T-helper 2 cell (primary cell): ENCODE measurements at places on chromosomes 4 and X.
A peak's percentile ranks its signal among the peaks of the same experiment; 100 is the strongest.

DNA sequence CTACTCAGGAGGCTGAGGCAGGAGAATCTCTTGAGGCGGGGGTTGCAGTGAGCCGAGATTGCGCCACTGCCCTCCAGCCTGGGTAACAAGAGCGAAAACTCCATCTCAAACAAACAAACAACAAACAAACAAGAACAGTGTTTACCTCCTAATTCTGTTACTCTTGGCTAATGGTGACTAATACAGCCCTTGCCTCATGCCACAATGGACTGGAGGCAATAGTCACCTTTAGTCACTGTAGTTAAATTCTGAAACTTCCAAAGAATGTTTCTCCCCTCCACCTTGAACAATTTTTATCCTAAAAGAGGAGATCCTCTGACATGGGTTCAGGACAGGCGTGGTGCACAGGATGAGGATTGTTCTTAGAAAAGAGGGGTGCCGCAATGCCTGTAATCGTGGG, 241.2 kb upstream of the CTSO start:
- no peak for DNase-seq

- DNase-seq: no peak
These were observed 17.7 kb downstream of the IQSEC2 start for GRCh38 chrX:53263597-53264094.

DNA sequence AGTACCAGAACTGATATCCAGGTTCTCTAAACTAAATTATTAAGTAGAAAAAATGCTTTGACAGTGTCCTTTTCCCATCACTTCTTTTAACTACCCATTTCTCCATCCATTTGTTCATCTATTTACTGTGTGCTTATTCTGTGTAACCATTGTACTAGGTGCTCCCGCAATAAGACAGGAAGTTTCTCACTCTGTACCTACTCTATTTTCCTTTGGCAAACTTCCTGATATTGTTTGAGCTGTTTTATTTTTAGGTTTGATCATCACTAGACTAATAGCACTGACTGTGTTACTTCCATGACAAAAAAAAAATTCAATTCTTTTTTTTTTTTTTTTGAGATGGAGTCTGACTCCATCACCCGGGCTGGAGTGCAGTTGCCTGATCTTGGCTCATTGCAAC, 102.5 kb upstream of the CASK start:
- DNase-seq: no peak

GRCh38 chr4:15784959-15785634, 7.0 kb downstream of the CD38 start:
- no peak for DNase-seq

GRCh38 chr4:67087897-67088296, 457.4 kb downstream of the CENPC start:
- peak; percentile 2 for DNase-seq

GRCh38 chrX:27679281-27679680, 89.1 kb downstream of the DCAF8L2 start:
- no peak for DNase-seq

DNA sequence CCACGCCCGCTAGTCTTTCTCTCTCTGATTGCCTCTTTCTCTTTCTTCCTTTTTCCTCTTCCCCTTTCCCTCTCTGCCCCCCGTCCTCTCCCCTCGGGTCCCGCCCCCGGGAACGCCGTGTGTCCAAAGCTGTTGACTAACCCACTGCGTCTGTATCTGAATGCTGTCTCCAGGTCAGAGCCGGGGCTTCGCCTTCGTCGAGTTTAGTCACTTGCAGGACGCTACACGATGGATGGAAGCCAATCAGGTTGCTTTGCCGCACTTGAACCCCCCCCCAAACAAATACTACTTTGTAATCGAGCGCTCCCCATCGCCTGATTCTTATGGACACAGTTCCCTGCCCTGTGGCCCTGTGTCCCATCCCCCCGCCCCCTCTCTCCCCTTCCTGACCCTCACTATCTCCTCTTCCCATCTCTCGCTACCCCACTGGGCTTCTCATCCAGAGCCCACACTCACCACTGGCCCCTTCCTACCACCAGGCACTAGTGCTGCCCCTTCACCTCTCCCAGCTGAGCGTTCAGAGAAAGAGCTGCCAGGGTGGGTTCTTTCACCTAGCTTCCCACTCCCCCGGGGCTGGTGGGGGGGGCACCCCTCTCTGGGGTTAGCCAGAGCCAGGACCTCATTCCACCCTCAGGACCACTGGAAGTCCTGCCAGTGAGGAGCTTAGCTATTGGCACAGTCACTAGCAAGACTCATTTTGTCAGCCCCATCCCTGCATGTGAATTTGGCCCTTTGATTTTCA, 18.6 kb upstream of the UBA1 start:
- DNase-seq: no peak

DNA sequence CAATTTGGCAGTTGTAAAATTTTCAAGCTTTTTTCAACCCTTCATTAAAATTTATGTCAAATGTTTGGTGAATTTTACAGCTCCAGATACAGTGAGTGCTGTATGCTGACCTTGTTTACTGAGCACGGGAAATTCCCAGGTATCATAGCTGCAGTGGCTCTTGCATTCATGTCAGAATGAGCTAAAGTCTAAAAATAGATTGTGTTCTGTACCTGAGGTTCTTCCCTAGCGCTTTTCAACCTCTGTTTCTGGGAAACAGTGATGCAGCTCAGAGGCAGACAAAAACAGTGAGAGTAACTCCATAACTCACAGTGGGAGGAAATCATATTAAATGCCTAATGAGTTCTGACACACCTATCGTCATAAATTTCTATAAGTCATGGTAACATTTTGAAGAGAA, 393.8 kb upstream of the GNPDA2 start:
- no peak for DNase-seq

- no peak for DNase-seq
These were observed 590.0 kb downstream of the FSTL5 start for GRCh38 chr4:161573836-161574235.

- no peak for DNase-seq
These were observed 214.9 kb upstream of the UGT8 start for GRCh38 chr4:114383721-114384120.

GRCh38 chrX:20666331-20666730, 399.6 kb upstream of the RPS6KA3 start:
- no peak for DNase-seq

DNA sequence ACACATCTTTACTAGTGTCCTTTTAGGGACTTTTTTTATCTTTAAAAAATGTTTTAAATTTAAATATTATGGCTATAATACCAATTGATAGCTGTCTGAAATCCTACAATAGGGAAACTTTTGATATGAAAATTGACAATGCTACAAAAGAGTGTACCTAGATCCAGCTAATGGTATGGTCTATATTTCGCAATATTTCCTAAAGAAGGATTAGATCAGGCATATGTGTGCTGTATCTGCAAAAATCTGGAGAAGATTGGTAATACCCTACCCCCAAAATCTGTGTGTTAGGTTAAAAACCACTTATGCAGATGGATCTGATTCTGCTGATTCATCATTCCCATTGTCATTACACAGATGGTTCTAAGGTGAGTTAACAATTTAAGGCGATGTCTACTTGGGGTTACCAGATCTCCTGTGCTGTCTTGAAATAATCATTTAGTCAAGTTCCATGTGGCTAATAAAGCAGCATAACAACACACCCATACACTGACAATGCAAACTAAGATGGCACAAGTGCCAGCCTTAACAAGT, 137.1 kb downstream of the GASK1B start:
- DNase-seq: no peak

DNA sequence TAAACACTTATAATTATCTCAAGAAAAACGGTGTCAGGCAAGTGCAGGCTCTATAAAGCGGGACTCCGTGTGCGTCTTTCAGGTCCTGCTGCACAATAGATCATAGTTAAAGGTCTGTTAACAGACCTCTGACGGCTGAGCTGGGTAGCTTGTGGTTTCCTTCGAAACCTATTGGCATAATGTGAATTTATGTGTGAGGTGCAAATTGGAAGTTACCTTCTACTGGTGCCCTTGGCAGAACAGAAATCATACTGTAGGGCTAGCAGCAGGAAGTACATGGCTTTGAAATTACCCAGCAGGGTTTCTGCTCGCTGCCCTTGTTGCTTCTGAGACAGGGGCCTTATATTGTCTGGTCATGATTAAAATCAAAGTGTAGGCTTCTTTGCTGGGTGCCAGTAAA, 216.4 kb upstream of the HAND2 start:
- no peak for DNase-seq

DNA sequence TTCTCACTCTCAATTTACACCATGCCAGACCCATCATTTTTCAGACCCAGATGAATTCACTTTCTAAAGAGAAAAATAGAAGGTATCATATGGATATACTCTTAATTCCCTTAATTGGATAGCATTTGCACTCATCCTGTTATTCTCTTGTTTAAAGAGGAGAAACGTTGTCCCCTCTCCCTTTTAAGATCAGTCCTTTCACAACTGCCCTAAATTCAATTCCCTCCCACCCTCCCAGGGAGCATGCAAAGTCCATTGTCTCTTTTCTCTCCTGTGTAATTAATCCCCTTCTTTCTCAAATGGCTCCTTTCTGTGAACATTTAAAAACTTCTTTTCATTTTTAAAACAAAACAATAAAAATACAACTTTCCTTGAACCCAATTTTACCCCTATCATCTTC, 124.7 kb upstream of the TLL1 start:
- no peak for DNase-seq

DNA sequence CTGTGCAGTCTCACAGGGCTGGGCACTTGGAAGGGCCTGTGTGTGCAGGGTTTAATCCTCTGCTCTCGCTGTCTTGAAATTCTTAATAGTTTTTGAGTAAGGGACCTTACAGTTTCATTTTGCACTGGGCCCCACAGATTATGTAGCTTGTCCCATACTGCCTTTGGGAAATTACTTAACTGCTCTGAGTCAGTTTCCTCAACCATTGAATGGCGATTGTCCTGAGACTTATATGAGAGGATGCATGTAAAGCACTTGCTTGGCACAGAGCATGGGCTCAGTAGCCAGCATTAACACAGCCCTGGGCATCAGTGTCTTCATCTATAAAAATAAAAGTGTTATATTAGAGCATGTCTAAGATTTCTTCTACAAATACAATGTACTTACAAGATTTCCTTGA, 55.8 kb downstream of the CLCN5 start:
- no peak for DNase-seq

DNA sequence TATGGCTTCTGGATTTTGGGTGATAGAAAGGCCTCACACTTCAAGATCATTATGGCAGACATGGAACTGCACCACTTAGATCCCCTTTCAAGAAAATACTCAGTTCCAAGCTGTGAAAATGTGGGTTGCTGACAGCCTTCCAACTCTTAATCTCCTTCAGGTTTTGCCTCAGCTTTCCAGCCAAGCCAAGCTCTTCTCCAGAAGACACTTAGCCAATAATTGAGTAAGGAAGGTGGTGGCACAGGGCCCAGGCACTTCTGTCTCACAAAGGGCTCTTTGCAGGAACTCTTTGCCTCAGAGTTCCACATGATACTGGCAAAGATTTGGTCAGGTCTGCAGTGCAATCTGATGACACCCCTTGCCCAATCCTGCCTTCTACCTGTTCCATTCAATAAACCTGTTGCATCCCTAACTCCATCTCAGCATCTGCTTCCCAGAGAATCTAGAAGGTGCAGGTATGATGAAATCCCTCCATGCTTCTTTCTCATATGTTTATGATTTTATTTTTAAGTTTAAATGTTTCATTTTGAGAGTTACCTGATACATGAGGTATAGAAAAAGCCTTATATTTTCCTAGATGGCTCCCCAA, 30.6 kb downstream of the ANXA5 start:
- DNase-seq: no peak

- DNase-seq: no peak
These were observed 109.6 kb upstream of the NDP start for GRCh38 chrX:44082829-44083228.

DNA sequence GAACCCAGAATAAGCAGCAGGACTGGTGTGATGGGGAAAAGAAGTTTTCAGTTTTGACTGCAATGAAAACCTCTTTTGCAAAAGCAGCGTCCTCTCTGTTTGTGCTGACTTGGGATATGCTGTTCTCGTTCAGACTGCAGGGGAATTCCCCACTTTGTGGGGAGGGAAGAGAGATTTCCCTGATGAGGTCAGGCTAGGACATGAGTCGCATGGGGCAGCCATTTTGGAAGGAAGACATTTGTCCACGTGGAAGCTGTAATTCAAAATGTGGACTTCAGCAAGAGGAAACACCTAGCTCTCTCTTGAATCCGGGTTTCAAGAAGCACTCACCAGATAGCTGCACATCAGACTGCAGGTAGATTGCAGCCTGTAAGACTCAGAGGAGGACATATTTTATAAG, 39.3 kb downstream of the ING2 start:
- no peak for DNase-seq

GRCh38 chrX:68935362-68935761, 106.5 kb downstream of the EFNB1 start:
- DNase-seq: no peak

DNA sequence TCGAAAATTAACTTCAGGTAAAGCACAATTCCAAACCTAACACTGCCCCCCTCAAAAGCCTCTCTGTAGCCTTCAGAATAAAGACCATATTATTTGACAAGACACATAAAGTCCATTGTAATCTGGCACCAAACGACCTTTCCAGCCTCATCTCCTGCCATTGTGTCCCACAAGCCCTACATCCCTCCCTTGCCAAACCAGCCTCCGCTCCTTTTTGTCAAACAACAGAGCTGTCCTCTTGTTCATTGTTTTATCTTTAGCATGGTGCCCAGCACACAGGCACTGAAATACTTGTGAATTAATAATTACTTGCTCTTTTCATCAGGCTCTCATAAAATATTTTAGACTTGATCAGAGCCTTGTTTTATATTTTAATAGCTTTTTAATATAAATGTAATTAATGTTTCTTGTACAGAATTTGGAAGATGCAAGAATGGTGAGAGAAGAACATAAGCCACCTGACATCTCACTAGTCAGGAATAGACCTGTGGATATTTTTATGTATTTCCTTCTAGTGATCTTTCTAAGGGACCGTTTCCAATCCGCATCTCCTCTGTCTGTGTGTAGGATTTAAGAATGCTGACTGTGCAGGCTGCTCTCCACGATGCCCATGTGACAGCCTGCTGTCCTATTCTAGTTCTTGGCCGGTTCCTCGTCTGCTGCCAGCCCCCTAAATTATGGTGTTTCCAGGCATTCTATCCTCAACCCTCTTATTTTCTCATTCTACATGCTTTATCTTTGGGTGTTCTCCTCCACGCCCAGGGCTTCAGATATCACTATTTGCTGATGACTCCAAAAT, 3.0 kb upstream of the IRF2 start:
- no peak for DNase-seq

DNA sequence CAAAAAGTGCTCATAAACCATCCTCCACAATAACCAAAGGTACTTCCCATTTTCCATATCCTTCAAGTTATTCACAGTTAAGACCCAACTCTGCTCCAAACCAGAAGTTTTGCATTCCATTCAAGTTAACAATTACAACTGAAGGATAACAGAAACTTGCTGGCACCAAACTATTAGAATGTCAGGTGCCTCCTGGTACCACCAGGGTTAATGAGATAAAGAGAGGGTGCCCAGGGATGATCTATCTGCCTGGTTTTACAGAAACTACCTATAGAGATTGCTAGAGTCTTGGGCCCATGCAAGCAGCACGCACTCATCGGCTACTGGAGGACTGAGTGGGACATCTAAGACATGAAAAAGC, 114.6 kb downstream of the RBM47 start:
- no peak for DNase-seq
